ENCODE measurements at places on chromosomes 3 and 15. TPM values are rescaled to one million over a fixed set of nuclear protein-coding genes. Genes with fewer than 3 reads are reported as not detected.

C3orf52 gene
- total RNA-seq, result 1.8 TPM

DGKG gene
- total RNA-seq, result 6.2 TPM

CPN2 gene
- total RNA-seq, result not detected

KCNAB1 gene
- not detected for total RNA-seq

ADAMTS9 gene
- not detected for total RNA-seq

COL6A6 gene
- not detected for total RNA-seq

DNA sequence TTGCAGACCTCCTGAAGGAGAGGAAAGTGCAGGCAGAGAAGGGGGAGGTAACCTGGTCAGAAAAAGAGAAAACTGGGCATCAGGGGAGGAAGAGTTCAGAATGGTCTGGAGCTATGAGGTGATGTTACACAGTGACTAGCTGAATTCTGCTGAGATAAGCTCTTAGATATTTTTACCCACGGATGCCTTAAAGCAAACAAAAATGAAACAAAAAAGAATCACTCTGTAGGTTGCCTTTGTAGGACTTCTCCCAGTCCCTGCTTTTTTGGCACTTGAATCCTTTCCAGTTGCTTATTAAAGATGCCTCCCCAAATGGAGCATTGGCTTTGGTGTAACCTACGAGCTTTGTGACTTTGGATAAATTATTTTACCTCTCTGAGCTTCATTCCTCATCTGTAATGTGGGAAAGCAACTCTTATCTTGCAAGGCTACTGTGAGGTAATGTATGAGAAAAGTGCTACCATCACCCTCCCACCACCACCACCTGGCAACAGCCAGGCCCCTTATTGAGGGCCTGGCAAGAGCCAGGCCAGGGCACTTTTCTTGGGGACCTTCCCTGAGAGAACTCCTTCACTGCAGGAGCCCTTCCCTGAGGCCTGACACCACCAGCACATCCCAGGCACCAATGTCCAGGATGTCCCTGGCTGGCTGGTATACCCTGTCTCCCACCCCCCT is 2.7 kb downstream of the CCR1 start:
- no peaks in the 10 kb centered on the region for H3K27me3 ChIP-seq
- no peak for DNase-seq
- H3K27ac ChIP-seq, result peak overlapping the region; percentile 96
- H3K4me1 ChIP-seq, result peaks cover 71% of the 10 kb centered on the region
- peak overlapping the region; percentile 77 for H3K4me3 ChIP-seq

GRCh38 chr3:77468626-77469020 is 428.7 kb downstream of the ROBO2 start:
- H3K4me1 ChIP-seq, result no peaks in the 10 kb centered on the region
- H3K27ac ChIP-seq, result no peak overlapping the region
- peaks cover 6% of the 10 kb centered on the region for H3K36me3 ChIP-seq
- H3K27me3 ChIP-seq, result no peaks in the 10 kb centered on the region

DNA sequence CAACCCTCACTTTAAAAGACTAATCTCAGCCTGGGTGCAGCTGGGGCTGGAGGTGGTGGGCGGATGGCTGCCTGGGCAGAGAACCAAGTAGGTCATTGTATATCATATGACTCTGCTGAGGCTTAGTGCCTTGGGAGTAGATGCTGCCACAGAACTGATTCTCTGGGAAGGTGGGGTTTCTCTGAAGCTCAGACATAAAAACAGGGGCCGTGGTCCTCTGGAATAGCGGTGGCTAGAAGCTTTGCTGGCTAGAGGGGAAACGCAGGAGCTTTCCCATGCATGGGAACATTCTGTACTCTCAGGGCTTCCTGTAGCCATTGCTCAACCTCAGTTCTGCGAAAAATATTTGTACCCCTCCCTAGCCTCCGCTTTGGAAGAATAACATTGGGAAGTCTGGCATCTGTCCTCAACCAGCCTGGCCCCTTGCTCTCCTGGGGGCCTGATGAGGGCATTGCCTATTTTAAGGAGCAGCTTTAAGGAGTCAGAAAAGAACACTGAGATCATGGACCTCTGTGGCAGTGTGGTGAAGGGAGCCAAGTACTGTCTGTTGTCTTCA is 14.7 kb downstream of the TIMP4 start:
- no peaks in the 10 kb centered on the region for H3K36me3 ChIP-seq
- H3K27ac ChIP-seq, result no peak overlapping the region
- H3K4me3 ChIP-seq, result no peak overlapping the region

- H3K4me1 ChIP-seq, result no peaks in the 10 kb centered on the region
- H3K4me3 ChIP-seq, result no peak overlapping the region
- no peak overlapping the region for H3K27ac ChIP-seq
- no peak for DNase-seq
- no peaks in the 10 kb centered on the region for H3K36me3 ChIP-seq
Measured at GRCh38 chr15:40819048-40819447, 9.5 kb downstream of the PPP1R14D start.

- no peaks in the 10 kb centered on the region for H3K36me3 ChIP-seq
- no peaks in the 10 kb centered on the region for H3K27me3 ChIP-seq
- peaks cover 65% of the 10 kb centered on the region for H3K4me1 ChIP-seq
Measured at GRCh38 chr3:196638861-196639482, 522 bp upstream of the NRROS start.

DNA sequence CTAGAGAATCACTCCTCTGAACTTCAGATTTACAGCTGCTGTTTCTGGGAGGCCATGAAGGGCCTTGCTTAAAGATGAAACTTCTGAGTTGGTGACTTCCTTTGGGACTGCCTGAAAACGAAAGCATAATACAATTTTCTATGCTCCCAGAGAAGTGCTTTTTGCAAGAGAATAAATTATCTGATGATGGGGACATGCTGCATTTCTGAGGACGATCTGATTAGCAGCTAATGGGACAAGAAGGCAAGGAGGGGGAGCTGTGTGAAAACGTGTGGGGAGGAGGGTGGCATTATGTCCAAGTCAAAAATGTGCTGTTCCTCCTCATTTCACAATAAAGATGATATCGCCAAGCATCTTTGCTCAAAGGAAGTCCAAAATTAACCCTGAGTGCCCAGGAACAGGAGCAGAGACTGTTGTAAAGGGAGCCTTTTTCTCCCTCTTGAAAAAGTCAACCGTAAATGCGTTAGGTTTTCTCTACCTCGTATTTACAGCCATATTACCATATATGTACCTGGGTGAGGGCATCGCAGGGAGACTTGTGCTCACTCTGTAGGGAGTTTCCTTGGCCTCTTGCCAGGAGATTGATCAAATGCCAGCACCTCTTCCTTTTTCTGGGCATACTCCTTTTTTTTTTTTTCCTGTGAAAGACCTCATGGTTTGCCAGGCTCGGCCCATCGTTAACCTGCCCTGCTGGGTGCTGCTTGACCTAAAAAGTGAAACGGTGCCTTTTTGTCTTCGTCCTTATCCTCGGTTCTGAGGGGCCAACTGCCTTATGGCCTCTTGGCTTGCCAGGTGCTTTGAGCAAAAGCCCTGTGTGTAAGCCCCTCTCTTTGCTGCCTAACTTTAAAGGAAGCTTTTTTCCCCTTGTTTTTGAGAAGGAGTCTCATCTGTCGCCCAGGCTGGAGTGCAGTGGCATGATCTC is 11.5 kb downstream of the ITPR1 start:
- DNase-seq, result no peak
- peak overlapping the region; percentile 97 for H3K27ac ChIP-seq
- H3K4me3 ChIP-seq, result peak overlapping the region; percentile 92
- H3K36me3 ChIP-seq, result no peaks in the 10 kb centered on the region

- peaks cover 8% of the 10 kb centered on the region for H3K4me1 ChIP-seq
- no peak overlapping the region for H3K4me3 ChIP-seq
- no peaks in the 10 kb centered on the region for H3K27me3 ChIP-seq
- no peak overlapping the region for H3K27ac ChIP-seq
- no peak for DNase-seq
Measured at GRCh38 chr3:107650788-107651187, 128.0 kb downstream of the BBX start.

DNA sequence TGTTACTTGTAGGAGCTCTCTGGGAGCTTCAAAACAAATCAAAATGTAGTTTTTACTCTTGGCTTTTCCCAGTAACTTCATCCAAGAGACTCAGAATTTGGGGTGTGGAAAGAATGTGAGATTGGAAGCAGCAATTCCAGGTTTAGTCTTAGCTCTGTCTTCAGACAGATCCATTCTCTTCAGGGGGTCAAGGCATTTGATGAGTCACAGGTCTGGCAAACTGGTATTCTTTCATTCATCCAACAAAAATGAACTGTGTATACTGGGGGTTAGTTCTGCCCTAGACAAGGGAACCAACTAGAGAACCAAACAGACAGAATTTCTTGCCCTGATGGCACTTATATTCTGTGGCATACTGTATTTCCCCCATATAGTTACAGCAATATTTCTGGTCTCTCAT is 36.3 kb upstream of the CADPS start:
- no peak overlapping the region for H3K4me3 ChIP-seq
- no peaks in the 10 kb centered on the region for H3K4me1 ChIP-seq
- DNase-seq, result no peak

DNA sequence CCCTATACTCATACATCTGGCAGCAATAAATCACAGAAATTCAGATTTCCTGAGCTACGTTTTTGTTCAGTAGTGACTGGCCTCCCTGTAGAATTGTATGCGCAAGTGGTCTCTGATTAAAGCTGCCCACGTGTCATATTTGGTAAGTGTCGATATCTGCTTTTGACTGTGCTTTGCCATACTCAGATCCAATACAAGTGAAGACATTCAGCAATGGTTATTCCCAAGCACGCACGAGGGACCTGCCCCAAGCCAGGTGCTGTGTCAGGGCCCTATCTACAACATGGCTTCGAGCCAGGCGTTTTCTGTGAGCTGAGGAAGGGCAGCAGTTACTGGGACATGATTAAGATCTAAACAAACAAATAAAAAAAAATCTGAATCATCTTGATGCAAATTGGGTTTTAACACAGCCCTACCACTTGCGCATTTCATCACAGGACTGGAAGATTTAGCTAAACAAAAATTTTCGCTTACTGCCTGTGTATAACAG is 47.2 kb upstream of the ICE2 start:
- H3K4me3 ChIP-seq, result peak overlapping the region; percentile 69
- peak overlapping the region; percentile 87 for H3K27ac ChIP-seq
- H3K36me3 ChIP-seq, result peaks cover 44% of the 10 kb centered on the region
- H3K4me1 ChIP-seq, result peaks cover 67% of the 10 kb centered on the region
- no peaks in the 10 kb centered on the region for H3K27me3 ChIP-seq

DNA sequence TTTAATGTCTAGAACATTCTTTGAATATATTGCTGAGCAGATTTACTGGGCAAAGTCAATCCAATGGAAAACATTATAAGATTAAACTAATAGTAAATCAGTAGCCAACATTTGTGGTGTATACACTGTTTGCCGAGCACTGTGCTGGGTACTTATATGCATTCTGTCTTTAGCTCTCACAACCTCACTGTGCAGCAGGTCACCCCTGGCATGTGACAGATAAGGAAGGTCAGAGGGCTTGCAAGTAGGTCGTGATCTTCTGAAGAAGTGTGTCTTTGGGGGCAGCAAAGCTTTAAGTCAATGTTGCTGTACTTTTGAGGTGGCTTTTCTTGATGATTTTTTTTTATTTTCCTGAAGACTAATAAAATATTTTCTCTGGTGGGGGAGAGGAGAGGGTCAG is 62.2 kb downstream of the TCAIM start:
- no peaks in the 10 kb centered on the region for H3K4me1 ChIP-seq
- H3K27ac ChIP-seq, result no peak overlapping the region
- no peaks in the 10 kb centered on the region for H3K36me3 ChIP-seq
- DNase-seq, result no peak
- no peak overlapping the region for H3K4me3 ChIP-seq
- no peaks in the 10 kb centered on the region for H3K27me3 ChIP-seq

GRCh38 chr3:143334231-143334630 is 214.7 kb downstream of the CHST2 start:
- no peak overlapping the region for H3K27ac ChIP-seq
- peaks cover 10% of the 10 kb centered on the region for H3K4me1 ChIP-seq
- no peak overlapping the region for H3K4me3 ChIP-seq
- no peaks in the 10 kb centered on the region for H3K27me3 ChIP-seq
- no peak for DNase-seq
- H3K36me3 ChIP-seq, result peaks cover 6% of the 10 kb centered on the region

DNA sequence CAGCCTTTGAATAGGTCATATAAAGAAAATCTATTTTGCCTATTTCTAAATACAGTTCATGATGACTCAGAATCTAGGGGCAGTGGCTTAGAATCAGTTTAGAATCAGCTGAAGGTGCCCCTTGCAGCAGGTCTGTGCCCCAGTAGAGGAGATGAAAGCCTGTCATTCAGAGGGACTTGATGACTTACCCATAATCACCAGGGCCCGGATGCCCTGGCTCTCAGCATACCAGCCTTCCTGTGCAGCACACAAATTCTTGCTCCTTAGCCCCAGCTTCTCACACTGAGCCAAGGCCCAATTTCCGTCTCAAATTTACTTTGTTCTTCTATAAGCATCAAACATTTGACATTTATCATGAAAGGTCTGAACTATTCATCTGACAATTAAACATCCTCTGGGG is 83.2 kb upstream of the EOMES start:
- H3K4me1 ChIP-seq, result no peaks in the 10 kb centered on the region
- DNase-seq, result no peak
- H3K36me3 ChIP-seq, result no peaks in the 10 kb centered on the region

DNA sequence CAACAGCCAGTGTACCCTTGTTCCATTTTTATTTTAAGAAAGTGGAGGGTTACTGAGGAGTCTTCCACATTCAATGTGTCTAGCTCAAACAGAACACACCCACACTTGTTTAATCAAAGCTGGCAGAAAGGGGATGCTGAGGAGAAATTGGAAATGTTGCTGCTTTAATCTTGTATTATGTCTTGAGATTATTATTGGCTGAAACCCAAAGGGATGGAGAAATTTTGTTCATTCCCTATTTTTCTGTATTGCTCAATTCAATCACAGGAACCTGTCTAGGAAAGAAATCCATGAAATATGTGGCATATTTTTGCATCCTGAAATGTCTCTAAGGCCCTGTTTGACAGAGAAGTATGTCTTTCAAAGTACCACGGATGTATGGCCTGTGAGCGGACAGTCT is 238.0 kb downstream of the MYRIP start:
- H3K27me3 ChIP-seq, result peaks cover 7% of the 10 kb centered on the region
- DNase-seq, result no peak
- no peak overlapping the region for H3K4me3 ChIP-seq
- H3K27ac ChIP-seq, result no peak overlapping the region
- H3K4me1 ChIP-seq, result no peaks in the 10 kb centered on the region
